ENCODE measurements at places on chromosomes 7 and 10.

GRCh38 chr7:25105911-25106310 lies 19.1 kb downstream of the CYCS start:
- no peak for DNase-seq

GRCh38 chr7:5005066-5005465 lies 40.6 kb upstream of the RBAK start:
- DNase-seq = no peak

- DNase-seq = no peak
Measured at GRCh38 chr10:77068969-77069368, 568.6 kb downstream of the KCNMA1 start.

DNA sequence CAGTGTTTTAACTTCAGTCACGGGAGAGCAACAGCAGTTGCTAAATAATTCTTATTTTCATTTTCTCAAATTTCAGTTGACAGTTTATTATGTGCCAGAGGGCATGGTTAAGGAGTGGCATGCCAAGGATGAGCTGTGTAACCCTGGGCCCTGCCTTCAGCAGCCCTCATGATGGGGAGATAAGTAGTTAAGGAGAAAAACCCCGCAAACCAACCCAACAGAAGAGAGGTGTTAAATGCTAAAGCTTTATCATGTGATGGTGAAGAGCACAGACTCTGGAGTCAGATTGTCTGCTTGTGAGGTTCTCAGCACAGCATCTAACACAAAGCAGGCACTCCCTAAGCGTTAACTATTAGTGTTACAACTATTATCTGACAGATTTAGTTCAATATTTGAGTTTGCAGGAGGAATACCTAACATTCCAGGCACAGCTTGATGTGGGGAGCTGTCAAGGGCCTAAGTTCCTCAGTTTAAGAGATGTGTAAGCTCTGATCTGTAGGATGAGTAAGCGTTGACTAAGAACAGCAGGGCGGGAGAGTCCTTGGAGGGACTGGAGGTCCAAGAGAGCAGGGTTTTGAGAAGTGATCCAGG lies 29.6 kb downstream of the STAM start:
- DNase-seq = no peak

DNA sequence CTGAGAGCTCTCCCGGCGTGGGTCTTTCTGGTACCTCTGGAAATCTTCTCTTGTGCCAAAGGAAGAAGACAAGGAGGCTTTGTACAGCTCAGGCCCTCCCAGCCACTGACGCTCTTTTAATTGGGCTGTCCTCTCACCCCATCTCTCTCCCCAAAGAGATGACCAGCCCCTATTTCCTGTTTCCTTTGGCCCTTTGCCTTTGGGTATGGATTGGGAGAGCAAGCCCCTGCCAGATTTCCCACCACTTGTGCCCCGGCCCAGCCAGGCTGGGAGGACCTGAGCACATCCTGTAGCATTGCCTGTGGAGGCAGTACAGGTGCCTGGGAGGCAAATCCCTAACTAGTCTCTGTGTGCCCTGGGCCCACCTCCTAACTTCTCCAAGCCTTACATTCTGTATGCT lies 5.7 kb upstream of the PLAC9 start:
- DNase-seq = no peak

DNA sequence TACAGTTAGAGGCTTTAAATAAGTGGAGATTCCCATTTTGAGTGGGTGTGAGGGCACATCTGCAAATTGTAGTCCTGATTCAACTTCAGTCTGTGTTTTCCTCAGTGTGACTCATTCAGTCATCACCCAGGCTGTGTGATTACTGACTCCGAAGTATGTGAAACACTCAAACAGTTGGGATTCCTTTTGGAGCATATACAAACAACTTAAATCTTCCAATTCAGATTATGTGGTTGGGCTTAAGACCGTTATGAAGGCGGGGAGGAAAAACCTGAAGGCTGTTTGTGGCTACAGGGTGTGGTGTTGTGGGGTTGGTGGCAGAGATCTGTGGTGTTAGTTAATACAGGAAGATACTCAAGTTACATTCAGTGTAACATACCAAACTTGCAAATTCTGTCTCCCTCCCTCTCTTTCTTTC lies 259.7 kb upstream of the FERD3L start:
- peak; percentile 1 for DNase-seq

DNA sequence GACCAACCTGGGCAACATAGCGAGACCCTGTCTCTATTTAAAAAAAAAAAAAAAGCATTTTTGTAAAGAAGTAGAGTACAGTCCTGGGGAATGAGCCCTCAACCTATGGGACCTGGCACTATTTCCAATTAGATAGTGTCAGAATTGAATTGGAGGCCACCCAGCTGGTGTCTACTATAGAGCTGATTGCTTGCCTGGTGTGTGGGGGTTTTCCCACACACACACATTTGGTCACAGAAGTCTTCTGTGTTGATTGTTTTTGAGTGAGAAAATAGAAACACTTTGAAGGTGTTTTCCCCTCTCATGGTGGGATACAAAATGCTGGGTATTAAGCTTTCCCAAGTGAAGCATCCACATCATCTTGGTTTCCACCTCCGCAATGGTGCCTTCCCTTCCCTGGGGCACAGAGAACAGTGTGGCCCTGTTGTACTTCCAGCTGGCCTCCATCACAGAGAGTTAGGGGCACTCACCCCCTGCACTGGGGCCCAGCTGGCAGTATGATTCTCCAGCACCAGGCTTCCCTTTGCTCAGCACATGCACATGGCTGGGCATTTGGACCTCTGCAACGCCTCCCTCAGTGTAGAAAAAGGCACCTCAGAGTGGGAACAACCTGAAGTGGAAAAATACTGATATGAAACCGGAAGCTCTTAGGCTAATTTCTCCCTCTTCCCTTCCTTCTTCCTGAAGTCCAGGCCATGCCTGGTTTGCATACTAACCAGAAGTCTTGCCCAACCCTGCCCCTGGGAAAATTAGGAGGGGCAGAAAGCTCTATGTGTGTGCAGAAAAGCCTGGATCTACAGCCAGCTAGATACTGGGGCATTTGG lies 10.7 kb upstream of the NFKB2 start:
- no peak for DNase-seq

- DNase-seq = no peak
Measured at GRCh38 chr7:24051651-24052050, 232.3 kb upstream of the NPY start.

All from germinal center (tissue), 1 donor.